Kidney glomerular epithelial cell (primary cell): ENCODE measurements at places on chromosomes 12 and 14.

GRCh38 chr14:98903371-98903770, 368.6 kb downstream of the BCL11B start:
- DNase-seq: no peak

DNA sequence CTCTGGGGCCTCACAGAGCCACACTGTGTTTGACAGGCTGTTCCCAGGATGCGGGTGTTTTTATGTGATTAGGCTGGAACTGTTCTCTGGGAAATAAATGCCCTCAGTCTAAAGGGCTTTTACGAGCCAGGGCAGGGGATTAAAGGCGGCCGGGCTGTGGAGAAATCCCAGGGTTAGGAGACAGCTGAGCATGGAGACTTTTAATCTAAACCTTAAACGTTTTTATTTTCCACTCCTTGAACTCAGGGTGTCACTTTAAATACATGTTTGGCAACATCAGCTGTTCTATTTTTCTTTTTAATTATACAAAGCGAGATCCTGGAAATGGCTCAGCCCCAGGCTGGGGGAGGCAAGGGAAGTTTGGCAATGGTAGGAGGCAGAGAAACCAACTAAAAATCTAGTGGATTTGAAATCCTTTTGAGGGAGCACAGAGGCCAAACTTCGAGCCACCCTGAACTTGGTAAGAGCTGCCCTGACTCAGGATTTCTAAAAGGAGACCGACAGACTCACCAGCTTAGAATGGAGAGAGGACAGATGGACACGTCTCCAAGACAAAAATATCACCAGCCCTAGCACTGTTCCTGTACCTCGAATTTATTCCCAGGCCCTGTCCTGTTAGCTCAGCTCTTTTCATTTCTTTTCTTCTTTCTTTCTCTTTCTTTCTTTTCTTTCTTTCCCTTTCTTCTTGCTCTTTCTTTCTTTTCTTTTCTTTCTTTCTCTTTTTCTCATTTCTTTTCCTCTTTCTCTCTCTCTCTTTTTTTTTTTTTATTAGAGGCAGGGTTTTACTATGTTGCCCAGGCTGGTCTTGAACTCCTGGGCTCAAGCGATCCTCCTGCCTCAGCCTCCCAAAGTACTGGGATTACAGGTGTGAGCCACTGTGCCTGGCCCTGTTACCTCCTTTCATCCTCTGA, 15.8 kb upstream of the ORAI1 start:
- no peak for DNase-seq

DNA sequence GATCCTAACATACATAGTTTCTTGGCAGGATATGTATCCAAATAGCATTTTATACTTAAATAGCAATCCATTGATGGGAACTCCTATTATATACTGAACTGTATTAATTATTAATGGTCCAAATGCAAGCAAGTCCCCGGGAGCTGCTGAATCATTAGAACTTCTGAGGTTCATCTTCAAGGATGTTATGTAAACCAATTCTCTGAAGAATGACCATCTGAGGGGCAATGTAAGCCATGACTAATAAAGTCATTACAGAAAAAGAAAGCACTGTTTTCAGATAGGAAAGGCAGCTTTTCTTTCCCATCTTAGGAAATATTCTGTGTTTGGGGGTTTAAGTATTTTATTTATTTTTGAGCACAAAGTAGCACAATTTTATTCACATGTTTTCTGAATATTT, 166.1 kb upstream of the SLC16A7 start:
- DNase-seq: peak; percentile 36

GRCh38 chr12:11780521-11781101, 131.1 kb downstream of the ETV6 start:
- no peak for DNase-seq

GRCh38 chr14:59155886-59156285, 32.6 kb upstream of the DAAM1 start:
- no peak for DNase-seq

GRCh38 chr12:54033980-54034784, 1.3 kb downstream of the HOXC5 start:
- no peak for DNase-seq

DNA sequence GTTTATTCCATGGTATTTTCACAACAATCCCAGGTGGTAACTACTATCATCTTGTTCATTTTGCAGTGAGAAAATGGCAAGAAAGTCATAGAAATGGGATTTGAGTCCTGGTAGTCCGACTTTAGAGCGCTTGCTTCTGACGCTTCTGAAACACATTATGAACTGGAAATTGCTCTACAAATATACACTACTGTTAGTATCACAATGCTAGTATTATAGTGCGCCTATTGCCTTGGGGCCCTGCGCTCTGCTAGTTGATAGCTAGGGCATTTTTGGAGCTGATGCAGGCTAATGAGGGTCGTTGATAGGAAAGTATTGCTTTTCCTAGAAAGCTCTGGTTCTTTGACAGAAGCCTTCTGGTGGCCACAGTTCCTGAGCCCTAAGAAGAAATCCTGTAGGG, 61.0 kb downstream of the ETV6 start:
- DNase-seq: no peak

GRCh38 chr12:12181511-12181910, 85.3 kb downstream of the LRP6 start:
- peak; percentile 44 for DNase-seq

DNA sequence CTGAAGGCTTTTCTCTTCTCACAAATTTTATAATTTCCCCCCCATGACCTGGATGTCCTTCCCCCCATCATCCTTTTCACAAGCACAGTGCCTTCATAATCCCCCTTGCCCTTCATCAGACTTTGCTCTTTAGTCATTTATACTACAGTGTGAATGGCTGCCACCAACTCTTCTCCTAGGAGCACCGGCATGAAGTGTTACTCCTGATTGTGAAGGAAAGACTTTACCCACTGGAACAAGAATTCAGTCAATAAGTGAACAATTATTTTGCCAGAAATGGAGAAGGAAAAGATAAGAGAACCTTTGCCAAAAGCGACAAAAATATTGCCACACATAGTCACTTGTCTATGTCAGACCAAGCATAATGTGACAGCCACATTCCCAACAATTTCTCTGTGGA, 5.0 kb downstream of the SERPINA9 start:
- DNase-seq: no peak

GRCh38 chr12:4108803-4109345, 164.7 kb upstream of the CCND2 start:
- DNase-seq: peak; percentile 16

- DNase-seq: no peak
Measured at GRCh38 chr14:102922490-102923200, at the start of gene AMN. AMN (plus strand) TSS chr14:102922663; CDS start chr14:102922689, 26 bp downstream.

DNA sequence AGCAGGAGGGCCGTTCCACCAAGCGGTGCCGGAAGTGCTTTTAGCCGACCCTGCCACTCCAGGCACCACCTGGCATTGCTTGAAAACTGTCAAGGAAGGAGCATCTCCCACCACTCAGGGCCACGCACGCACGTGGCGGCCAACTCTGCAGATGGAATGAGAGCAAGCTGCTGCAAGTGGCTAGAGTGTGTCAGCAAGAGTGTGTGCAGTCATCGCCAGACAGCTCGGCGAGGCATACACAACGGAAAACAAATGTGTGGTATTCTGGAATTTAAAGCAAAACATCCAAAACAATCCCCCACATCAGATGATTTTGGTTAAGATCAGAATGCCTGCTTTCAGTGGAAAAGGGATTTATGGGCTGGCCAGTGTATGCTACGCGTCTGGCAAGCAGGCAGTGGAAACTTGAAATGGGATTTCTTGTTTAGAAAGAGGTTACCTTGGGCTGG, 11.2 kb downstream of the CD9 start:
- DNase-seq: peak; percentile 38

GRCh38 chr12:57893431-57894353, 47.2 kb upstream of the CTDSP2 start:
- DNase-seq: peak; percentile 41

- peak; percentile 82 for DNase-seq
Measured at GRCh38 chr12:102879144-102879763, 37.8 kb downstream of the PAH start.

GRCh38 chr12:116492703-116493324, 66.4 kb upstream of the MAP1LC3B2 start:
- peak; percentile 67 for DNase-seq
